H9 (cell line): ENCODE measurements at places on chromosomes 11 and 22. TPM values are rescaled to one million over a fixed set of nuclear protein-coding genes. Genes with fewer than 3 reads are reported as not detected.

GRCh38 chr22:36833073-36833472 is 16.2 kb upstream of the PVALB start:
- H3K27me3 ChIP-seq, result no peaks in the 10 kb centered on the region
- H3K4me3 ChIP-seq, result no peak overlapping the region
- H3K36me3 ChIP-seq, result peaks cover 2% of the 10 kb centered on the region; the same call in 1 of the 2 replicates
- DNase-seq, result no peak
- no peaks in the 10 kb centered on the region for H3K4me1 ChIP-seq
- no peak overlapping the region for H3K27ac ChIP-seq

- no peaks in the 10 kb centered on the region for H3K36me3 ChIP-seq
- H3K27ac ChIP-seq, result no peak overlapping the region
- no peak overlapping the region for H3K4me3 ChIP-seq
- no peak for DNase-seq
Measured at GRCh38 chr11:128409476-128409875, 177.9 kb downstream of the ETS1 start.

DNA sequence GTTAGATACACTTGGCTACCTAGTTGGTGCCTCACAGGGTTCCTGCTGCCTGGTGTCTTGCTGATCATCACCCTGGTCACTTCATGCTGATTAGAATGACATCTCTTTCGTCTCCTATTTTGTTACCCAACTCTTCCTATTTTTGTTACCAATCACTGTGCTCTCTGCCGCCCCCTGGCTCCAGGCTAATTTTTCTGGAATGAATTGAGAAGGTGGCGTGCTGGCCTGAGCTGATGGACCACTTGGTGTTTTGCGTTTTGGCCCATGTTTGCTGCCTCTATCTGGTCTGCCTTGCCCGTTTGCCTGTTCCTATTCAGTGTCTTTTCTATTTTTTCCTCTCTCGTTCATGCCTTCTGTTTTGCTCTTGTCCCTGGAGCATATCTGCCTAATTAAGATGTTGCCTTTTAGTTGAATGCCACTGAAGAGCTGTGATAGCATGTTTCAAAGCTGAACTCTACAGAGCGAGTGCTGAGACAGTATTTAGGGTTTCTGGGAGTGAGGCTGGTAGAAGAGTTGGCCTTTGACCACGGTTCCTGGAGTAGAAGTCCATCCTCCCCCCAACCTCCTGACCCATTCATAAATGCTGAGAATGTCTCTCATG is 5.9 kb upstream of the ATF4 start:
- peak; percentile 50 for DNase-seq
- no peak overlapping the region for H3K27ac ChIP-seq
- H3K4me1 ChIP-seq, result no peaks in the 10 kb centered on the region; the same call in 1 of the 2 replicates
- no peak overlapping the region for H3K4me3 ChIP-seq

GRCh38 chr11:1840780-1841480 is 2.1 kb downstream of the TNNI2 start:
- H3K36me3 ChIP-seq, result no peaks in the 10 kb centered on the region
- no peak for DNase-seq
- H3K27me3 ChIP-seq, result no peaks in the 10 kb centered on the region
- no peaks in the 10 kb centered on the region for H3K4me1 ChIP-seq
- H3K27ac ChIP-seq, result no peak overlapping the region

- no peak overlapping the region for H3K27ac ChIP-seq
- no peak for DNase-seq
- no peaks in the 10 kb centered on the region; the same call in 1 of the 2 replicates for H3K27me3 ChIP-seq
- no peaks in the 10 kb centered on the region for H3K4me1 ChIP-seq
Measured at GRCh38 chr22:27598792-27599191, 202.8 kb downstream of the MN1 start.

GRCh38 chr11:76835036-76835435 is 25.7 kb upstream of the ACER3 start:
- H3K4me3 ChIP-seq, result no peak overlapping the region
- H3K4me1 ChIP-seq, result no peaks in the 10 kb centered on the region
- H3K27me3 ChIP-seq, result no peaks in the 10 kb centered on the region

DNA sequence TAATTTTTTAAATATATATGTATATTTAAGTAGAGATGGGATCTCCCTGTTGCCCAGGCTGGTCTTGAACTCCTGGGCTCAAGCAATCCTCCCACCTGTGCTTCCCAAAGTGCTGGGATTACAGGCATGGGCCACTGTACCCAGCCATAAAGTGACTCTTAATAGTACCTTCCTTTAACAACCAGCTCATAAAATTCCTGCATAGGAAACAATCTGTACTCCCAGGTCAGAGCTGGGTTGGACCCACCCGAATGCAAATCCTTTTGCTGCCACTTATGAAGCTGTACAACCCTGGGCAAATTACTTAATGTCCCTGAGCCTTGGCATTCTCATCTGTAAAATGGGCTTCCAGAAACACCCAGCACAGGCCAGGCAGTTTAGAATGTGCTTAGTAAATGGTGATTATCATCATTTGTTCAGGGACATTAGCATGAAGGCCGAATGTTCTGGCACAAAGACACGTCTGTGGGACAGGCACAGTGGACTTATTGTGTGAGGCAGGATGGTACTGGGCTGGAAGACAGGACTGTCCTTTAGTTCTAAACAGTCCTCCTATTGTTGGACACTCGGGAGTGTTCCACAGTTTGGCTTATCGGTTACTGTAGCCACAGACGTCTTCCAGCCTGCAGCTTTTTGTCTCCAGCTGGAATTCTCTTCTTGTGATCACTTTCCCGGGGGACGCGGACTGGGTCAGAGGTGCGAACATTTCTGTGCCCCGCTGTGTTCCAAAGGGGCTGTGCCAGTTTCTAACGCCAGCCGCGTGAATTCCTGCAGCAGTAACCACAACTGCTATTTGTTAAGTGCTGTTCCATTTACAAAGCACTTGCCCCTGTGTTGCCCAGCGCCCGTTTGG is 6.0 kb downstream of the PDXP start:
- DNase-seq, result no peak
- H3K4me1 ChIP-seq, result peaks cover 2% of the 10 kb centered on the region; the same call in 1 of the 2 replicates
- no peak overlapping the region for H3K27ac ChIP-seq

GRCh38 chr11:19243143-19243542 is 2.4 kb upstream of the E2F8 start:
- no peak overlapping the region for H3K27ac ChIP-seq
- DNase-seq, result no peak
- peaks cover 7% of the 10 kb centered on the region for H3K36me3 ChIP-seq
- peaks cover 9% of the 10 kb centered on the region; the same call in 1 of the 2 replicates for H3K27me3 ChIP-seq
- no peaks in the 10 kb centered on the region for H3K4me1 ChIP-seq

Gene OR4A16
- not detected in 2 replicates for total RNA-seq

Gene OR51E2
- total RNA-seq, result not detected in 2 replicates

Gene NCR3LG1
- total RNA-seq, result 0.94 and 1.4 TPM in 2 replicates

Gene BCO2
- total RNA-seq, result 0.31 and 0.44 TPM in 2 replicates

Gene USH1C
- 1.0 and 1.5 TPM in 2 replicates for total RNA-seq
